GM12892 (cell line): ENCODE measurements at places on chromosomes 5 and 9.
A peak's percentile ranks its signal among the peaks of the same experiment; 100 is the strongest.

DNA sequence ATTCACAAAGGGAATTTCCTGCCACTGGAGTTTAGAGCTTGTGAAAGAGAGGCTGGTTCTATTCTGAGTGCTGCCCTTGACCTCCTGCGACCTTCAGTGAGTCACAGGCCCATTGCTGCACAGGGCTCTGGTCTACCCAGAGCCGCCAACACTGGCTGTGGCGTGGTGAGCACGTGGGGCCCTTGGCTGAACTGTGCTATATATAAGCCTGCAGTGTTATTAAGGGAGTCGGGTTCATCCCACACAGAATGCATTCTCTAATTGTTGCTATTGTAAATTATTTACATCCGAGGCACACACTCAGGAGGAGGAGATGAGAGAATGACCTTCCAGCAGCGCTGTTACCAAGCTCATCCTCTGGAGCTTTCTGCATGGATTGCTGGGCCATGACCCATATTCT, 47.1 kb downstream of the BRINP1 start:
- no peak for DNase-seq

DNA sequence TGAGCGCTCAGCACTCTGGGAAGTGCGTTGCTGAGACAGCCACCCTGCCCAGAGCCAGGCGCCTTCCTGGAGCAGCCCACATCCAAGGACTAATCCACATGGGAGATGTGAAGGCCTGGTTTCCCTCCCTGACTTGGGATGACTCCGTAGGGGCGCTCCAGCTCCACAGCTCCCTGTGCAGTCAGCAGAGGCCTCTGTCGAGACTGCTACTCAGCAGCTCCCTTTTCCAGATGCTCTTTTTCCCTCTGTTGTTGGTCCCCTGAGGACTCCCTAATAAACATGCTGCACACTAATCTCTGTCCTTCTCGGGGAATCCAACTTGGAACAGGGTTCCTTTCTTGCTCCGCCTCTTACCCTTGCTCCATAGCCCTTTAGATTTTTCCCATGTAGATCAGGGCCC, 237.3 kb downstream of the ZSWIM6 start:
- DNase-seq: no peak

GRCh38 chr5:56480705-56481427, 247.7 kb upstream of the ANKRD55 start:
- peak; percentile 17 for DNase-seq

- DNase-seq: no peak
Observed at GRCh38 chr5:181088289-181088688, 42.7 kb downstream of the OR2V1 start.
